ENCODE measurements at places on chromosomes 3 and 15.

- H3K4me1 ChIP-seq = peaks cover 2% of the 10 kb centered on the region
- H3K4me3 ChIP-seq = no peak overlapping the region
- no peak overlapping the region for H3K27ac ChIP-seq
- peak; percentile 51 for DNase-seq
- no peaks in the 10 kb centered on the region for H3K36me3 ChIP-seq
Observed at GRCh38 chr3:149808209-149808829, 4.7 kb upstream of the RNF13 start.

- no peaks in the 10 kb centered on the region for H3K27me3 ChIP-seq
- peak; percentile 40 for DNase-seq
- H3K27ac ChIP-seq = peak overlapping the region; percentile 97
- H3K36me3 ChIP-seq = no peaks in the 10 kb centered on the region
- no peak overlapping the region for H3K4me3 ChIP-seq
Observed at GRCh38 chr3:71066356-71066755, 517.2 kb downstream of the FOXP1 start.

DNA sequence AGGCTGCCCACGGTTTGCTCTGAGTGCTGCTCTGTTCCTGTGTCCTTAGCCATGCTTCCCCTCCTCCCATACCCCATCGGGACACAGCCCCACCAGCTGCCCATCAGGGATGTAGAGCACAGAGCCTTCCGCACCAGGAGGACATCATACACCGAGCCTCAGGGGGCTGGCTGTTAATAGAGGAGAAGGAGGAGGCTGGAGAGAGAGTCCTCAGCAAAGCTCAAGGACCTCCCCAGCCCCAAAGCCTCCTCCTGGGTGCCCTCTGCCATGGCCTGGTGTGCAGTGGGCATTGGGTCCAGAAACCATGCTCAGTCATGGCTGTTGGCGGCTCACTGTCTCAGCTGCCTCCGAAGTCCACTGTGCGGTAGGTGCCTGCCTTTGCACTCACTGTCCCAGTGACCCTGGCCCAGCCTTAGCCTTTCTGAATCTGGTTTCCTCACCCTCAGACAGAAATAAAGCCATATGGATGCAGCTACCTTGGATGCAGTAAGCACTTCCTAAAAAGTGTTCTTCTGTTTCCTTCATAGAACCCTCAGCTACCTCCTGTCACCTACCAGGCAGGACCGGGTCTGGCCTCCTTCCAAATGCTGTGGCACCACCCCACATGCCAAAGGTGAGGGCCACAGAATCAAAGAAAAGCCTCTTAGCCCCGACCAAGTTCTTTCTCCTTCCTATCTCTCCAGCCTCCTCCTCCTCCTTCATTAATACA lies 53.9 kb downstream of the ACAD9 start:
- H3K27me3 ChIP-seq = no peaks in the 10 kb centered on the region
- H3K4me3 ChIP-seq = no peak overlapping the region
- DNase-seq = no peak
- no peaks in the 10 kb centered on the region for H3K36me3 ChIP-seq

DNA sequence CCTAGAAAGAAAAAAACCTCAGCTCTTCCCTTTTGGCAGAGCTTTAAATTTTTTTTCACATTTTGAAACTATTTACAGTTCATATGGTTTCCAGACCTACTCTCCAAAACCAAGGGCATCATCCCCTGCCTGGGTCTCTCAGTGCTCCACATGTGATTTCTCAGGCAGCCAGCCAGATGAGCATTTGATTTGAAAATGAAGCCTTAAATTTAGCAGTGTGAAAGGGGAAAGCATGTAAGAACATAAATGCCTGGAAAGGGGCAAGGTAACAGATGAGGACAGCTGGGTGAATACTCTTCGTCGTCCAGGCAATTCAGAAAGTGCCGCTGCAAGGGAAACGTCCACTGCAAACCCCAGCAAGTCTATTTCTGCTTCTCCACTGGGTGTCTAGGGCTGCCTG lies 94.8 kb downstream of the ATP8B4 start:
- H3K4me1 ChIP-seq = peaks cover 2% of the 10 kb centered on the region
- H3K27me3 ChIP-seq = no peaks in the 10 kb centered on the region
- no peak overlapping the region for H3K27ac ChIP-seq
- no peak overlapping the region for H3K4me3 ChIP-seq
- DNase-seq = peak; percentile 37

GRCh38 chr15:85771781-85772445 lies 22.8 kb downstream of the KLHL25 start:
- no peaks in the 10 kb centered on the region for H3K36me3 ChIP-seq
- no peak overlapping the region for H3K27ac ChIP-seq
- peak; percentile 70 for DNase-seq
- H3K4me1 ChIP-seq = peaks cover 20% of the 10 kb centered on the region

DNA sequence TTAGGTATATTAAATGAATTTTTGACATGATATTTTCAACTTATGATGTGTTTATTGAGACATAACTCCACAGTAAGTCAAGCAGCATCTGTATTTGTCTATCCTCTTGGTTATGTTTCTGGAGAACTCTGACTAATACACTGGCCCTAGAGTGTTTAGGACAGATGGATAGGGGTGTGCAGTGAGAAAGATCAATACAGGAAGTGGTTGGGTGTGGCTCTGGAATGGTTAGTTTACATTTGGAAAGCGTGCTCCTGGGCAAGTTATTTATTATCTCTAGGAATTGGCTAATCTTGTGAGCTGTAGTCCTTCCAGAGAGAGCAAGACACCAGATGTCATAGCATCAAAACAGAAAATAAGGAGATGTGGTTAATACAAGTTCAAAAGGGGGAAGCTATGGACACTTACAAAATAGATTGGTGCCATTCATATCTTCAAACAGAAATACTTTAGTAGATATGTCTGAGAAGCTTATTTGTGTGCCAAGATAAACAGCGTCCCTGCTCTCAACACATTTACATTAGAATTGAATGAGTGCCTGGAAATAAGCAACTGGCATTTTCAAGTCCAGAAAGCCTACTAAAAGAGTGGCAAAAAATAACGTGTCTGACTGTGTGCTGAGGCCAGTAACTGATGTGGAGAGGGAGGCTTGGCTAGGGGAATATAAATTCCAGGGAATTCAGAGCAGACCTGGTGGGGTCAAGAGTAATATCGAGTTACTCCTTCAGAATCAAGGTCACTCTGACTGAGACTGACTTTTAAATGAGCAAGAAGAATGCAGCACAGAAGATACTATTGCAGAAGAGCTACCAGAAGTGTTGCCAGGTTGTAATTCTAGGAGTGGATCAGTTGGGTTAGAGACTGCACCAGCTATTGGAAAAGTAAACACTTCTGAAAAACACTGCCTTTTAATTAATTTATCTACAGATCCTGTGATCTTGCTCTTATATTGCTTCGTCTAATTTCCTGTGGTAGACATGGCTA lies 33.4 kb upstream of the PLAAT1 start:
- no peak overlapping the region for H3K27ac ChIP-seq
- no peaks in the 10 kb centered on the region for H3K27me3 ChIP-seq
- H3K36me3 ChIP-seq = no peaks in the 10 kb centered on the region
- H3K4me1 ChIP-seq = no peaks in the 10 kb centered on the region

- no peak for DNase-seq
- no peaks in the 10 kb centered on the region for H3K27me3 ChIP-seq
- no peak overlapping the region for H3K27ac ChIP-seq
- H3K4me1 ChIP-seq = no peaks in the 10 kb centered on the region
- no peak overlapping the region for H3K4me3 ChIP-seq
Observed at GRCh38 chr15:69719527-69720240, 267.1 kb downstream of the RPLP1 start.

DNA sequence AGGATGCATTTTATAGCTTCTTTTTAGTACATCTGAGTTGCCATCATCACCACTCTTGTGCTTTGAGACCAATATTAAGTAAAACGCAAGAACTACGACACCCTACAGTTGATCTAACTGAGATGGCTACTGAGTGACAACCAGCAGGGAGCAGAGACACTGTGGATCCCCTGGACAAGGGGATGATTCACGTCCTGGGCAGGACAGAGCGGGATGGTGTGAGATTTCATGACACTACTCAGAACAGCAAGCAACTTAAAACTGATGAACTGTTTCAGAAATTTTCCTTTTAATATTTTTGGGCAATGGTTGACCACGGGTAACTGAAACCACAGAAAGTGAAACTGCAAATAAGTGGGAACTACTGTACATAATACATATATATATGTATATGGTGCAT lies 299.2 kb downstream of the ADAMTS17 start:
- H3K36me3 ChIP-seq = no peaks in the 10 kb centered on the region
- H3K4me1 ChIP-seq = peaks cover 5% of the 10 kb centered on the region
- no peak overlapping the region for H3K4me3 ChIP-seq
- H3K27me3 ChIP-seq = no peaks in the 10 kb centered on the region
- no peak overlapping the region for H3K27ac ChIP-seq
- no peak for DNase-seq

DNA sequence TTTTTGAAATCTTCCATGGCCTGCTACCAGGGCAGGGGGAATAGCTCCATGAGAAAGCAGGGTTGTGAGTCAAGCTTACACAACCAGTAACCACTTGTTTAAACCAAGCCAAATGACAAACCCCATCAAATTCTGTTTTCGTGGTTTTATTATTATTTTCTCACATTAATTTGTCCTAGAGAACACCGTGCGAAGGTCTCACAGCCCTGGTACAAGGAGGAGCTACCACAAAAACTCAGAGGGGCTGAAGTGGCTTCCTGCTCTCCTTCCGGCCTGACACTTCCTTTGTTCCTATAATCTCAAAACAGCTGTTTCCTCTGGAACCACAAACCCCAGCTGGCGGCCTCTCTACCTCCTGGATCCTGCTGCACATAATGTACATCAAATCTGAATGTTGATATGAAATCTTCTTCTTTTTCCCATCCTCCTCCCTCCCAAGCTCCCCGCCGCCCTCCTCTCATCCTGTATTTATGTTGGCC lies 375.9 kb downstream of the MCTP2 start:
- peaks cover 10% of the 10 kb centered on the region for H3K4me1 ChIP-seq
- no peaks in the 10 kb centered on the region for H3K36me3 ChIP-seq
- no peak overlapping the region for H3K4me3 ChIP-seq
- DNase-seq = peak; percentile 29
- no peaks in the 10 kb centered on the region for H3K27me3 ChIP-seq

- H3K27me3 ChIP-seq = no peaks in the 10 kb centered on the region
- no peak overlapping the region for H3K4me3 ChIP-seq
Observed at GRCh38 chr3:149480326-149481017, 6.0 kb downstream of the TM4SF4 start.

- no peak overlapping the region for H3K4me3 ChIP-seq
- no peaks in the 10 kb centered on the region for H3K27me3 ChIP-seq
- peaks cover 2% of the 10 kb centered on the region for H3K4me1 ChIP-seq
- no peaks in the 10 kb centered on the region for H3K36me3 ChIP-seq
- DNase-seq = no peak
- H3K27ac ChIP-seq = no peak overlapping the region
Observed at GRCh38 chr3:119679874-119680273, 2.7 kb upstream of the COX17 start.

DNA sequence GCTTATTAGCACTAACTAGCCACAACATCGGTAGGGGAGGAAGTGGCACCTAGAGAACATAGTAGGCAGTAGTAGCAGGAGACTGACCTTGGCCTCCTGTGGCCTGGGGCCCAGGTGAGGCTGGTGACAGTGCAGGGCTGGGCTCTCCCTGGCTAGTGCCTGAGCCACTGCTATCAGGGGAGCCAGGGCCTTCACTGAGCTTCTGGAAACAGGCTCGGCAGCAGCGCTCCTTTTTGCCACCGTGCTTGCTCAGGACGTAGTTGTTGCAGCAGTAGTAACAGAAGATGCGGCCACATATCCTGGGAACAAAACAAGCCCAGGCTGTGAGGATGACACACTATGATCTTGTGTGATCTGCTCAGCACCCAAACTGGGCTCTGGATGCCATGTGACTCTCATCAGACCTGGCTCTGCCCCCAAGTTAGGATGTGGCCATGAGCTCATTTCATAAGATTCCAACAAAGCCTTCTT lies 15.1 kb downstream of the CXCR6 start:
- H3K27me3 ChIP-seq = no peaks in the 10 kb centered on the region
- H3K4me1 ChIP-seq = no peaks in the 10 kb centered on the region

GRCh38 chr3:46873521-46873920 lies 4.0 kb upstream of the PTH1R start:
- H3K27me3 ChIP-seq = no peaks in the 10 kb centered on the region
- no peak overlapping the region for H3K27ac ChIP-seq
- DNase-seq = no peak
- H3K36me3 ChIP-seq = no peaks in the 10 kb centered on the region

All from ovary (tissue), 10 donors.